Cardiac ventricle fibroblast (primary cell): ENCODE measurements at places on chromosomes 16 and 17. TPM values are rescaled to one million over a fixed set of nuclear protein-coding genes. Genes with fewer than 3 reads are reported as not detected.

The PCGF2 gene
- total RNA-seq, result 11.7 and 12.4 TPM in 2 replicates

The CLEC19A gene
- total RNA-seq, result not detected in 2 replicates

The SLC13A5 gene
- total RNA-seq, result not detected in 2 replicates

The KRT14 gene
- 0.34 TPM in 1 of 2 replicates, not detected in the other for total RNA-seq

The SOX9 gene
- 41.6 and 54.9 TPM in 2 replicates for total RNA-seq

The TAT gene
- total RNA-seq, result not detected in 2 replicates

The PPY gene
- total RNA-seq, result not detected in 2 replicates

The CA7 gene
- not detected in 2 replicates for total RNA-seq

The MYH1 gene
- total RNA-seq, result 0.05 TPM in 1 of 2 replicates, not detected in the other

The TMEM238L gene
- total RNA-seq, result not detected in 2 replicates

The SEPTIN1 gene
- total RNA-seq, result 0.50 TPM in 1 of 2 replicates, not detected in the other

The GUCY2D gene
- total RNA-seq, result not detected in 2 replicates

The CIBAR2 gene
- total RNA-seq, result not detected in 2 replicates

The CRHR1 gene
- total RNA-seq, result not detected in 2 replicates

The KRTAP2-3 gene
- total RNA-seq, result not detected in 2 replicates

The KRTAP4-9 gene
- not detected in 2 replicates for total RNA-seq

The SLC38A8 gene
- not detected in 2 replicates for total RNA-seq

The DUS2 gene
- 4.6 and 4.9 TPM in 2 replicates for total RNA-seq

The SMIM36 gene
- not detected in 2 replicates for total RNA-seq

The KRT9 gene
- not detected in 2 replicates for total RNA-seq

The KRTAP3-1 gene
- total RNA-seq, result not detected in 2 replicates

The SLC5A11 gene
- 1.8 TPM in 1 of 2 replicates, not detected in the other for total RNA-seq

The BAIAP3 gene
- 0.15 and 0.37 TPM in 2 replicates for total RNA-seq

The RNF112 gene
- total RNA-seq, result 1.9 and 3.4 TPM in 2 replicates

The BMERB1 gene
- 31.9 and 32.3 TPM in 2 replicates for total RNA-seq

The SKAP1 gene
- total RNA-seq, result not detected in 2 replicates

The GAST gene
- total RNA-seq, result not detected in 2 replicates

The WNK4 gene
- total RNA-seq, result 1.4 and 1.5 TPM in 2 replicates

The TNK1 gene
- total RNA-seq, result 0.05 TPM in 1 of 2 replicates, not detected in the other

The CCL2 gene
- 161 and 167 TPM in 2 replicates for total RNA-seq

The PRSS22 gene
- not detected in 2 replicates for total RNA-seq

The ACSM3 gene
- total RNA-seq, result 8.1 TPM in 2 replicates

The CDH8 gene
- not detected in 2 replicates for total RNA-seq

The SULT1A1 gene
- 28.6 and 35.3 TPM in 2 replicates for total RNA-seq

The KIF1C gene
- total RNA-seq, result 24.5 and 27.6 TPM in 2 replicates

The G6PC1 gene
- not detected in 2 replicates for total RNA-seq

The SLC47A1 gene
- total RNA-seq, result 1.5 and 7.5 TPM in 2 replicates

The SCGB1C2 gene
- total RNA-seq, result not detected in 2 replicates

The RSKR gene
- total RNA-seq, result 0.68 and 2.8 TPM in 2 replicates

The PARD6A gene
- 0.39 and 0.44 TPM in 2 replicates for total RNA-seq

The SYCE1L gene
- 4.5 TPM in 1 of 2 replicates, not detected in the other for total RNA-seq

The PLLP gene
- 0.20 and 0.37 TPM in 2 replicates for total RNA-seq

The TERB1 gene
- total RNA-seq, result not detected in 2 replicates

The MAPK7 gene
- total RNA-seq, result 48.5 and 55.0 TPM in 2 replicates

The INPP5K gene
- 27.1 and 36.2 TPM in 2 replicates for total RNA-seq

The CRYM gene
- 1.4 and 1.8 TPM in 2 replicates for total RNA-seq

The NPB gene
- total RNA-seq, result 0.62 and 1.8 TPM in 2 replicates
